Myocyte (in vitro differentiated cells): ENCODE measurements at places on chromosomes 4 and X.
A peak's percentile ranks its signal among the peaks of the same experiment; 100 is the strongest.

DNA sequence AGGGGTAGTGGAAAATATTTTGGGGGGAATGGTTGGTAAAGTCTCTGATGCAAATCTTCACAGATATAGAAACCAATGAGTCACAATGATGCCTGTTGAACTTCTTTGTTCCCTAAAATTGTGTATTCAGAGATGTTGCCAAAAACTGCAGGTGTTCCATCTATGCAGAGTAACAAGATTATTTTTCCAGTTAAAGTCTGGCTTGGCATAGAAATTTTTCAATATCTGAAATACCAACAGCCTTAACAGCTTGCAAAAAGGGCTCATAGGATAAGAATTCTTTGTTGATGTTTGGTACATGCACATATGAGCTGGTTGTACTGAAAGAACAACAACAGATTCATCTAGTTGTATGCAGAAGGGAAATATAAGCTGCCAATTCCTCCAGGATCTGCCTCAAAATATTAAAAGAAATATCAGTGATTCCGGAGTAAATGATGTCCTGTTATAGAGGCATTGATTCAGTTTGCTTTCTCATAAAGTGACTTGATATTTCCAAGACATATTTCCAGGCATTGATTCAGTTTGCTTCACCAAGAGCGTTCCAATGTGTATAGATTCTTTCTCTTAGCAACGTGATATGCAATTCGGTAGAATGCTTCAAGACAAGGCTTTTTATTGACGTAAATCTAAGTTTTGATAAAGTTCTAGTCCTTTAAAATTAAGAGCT, 564.4 kb downstream of the TMA16 start:
- no peak for DNase-seq

GRCh38 chrX:80667967-80668366, 141.7 kb downstream of the BRWD3 start:
- no peak for DNase-seq

DNA sequence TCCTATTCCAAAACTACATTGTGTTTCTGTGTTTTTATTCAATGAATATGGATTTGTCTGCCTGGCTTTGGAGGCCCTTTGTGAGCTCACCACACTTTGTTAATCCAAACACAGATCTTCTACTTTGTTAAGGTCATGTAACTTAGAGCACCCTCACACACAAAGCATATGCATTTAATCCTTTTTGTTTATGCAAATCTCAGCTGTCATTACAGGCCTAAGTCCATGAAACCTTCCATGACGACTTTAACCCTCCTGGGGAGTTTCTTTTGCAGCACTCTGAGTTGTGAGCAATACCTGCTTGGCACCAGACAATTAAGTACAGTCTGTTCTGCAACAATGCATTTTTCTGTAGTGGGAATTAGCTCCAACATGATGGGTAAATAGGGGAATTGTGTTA, 14.9 kb downstream of the CCSER1 start:
- no peak for DNase-seq

DNA sequence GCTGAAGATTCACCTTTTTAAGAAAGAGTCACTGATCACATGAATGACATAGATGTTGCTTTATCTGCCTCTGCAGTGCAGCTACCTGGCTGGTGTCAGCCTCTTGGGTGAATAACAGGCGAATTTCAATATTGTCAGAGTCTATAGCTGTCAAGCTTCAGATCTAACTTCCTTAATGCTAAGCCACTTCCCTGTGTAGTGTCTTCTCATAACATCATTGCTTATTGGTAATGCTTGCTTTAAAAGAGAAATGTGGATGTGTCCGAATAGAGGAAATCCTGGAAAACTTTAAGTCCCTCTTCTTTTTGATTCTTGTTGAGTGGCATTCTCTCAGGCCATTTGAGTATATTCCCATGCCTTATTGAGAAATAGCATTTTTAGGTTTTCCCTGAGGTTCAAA, 7.3 kb upstream of the IGFBP7 start:
- no peak for DNase-seq

- DNase-seq: no peak
Measured at GRCh38 chr4:153566631-153567150, 100.5 kb downstream of the TMEM131L start.

DNA sequence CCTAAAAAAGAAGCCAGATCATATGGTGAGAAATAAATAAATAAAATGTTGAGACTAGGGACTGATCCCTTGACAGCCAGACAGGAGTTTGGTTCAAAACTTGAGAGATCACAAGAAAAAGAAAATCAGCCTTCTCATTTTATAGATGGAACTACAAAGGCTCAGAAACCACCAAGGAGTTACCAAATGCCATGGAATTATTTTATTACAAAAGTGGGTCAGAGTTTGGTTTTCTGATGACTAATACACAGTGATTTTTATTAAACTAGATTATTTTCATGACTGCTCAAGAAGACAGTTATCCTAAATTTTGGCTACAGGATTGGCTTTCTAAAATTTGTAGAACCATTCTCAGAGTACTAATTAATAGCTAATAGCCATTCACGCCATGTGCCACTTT, 6.2 kb downstream of the CXCL1 start:
- DNase-seq: no peak

DNA sequence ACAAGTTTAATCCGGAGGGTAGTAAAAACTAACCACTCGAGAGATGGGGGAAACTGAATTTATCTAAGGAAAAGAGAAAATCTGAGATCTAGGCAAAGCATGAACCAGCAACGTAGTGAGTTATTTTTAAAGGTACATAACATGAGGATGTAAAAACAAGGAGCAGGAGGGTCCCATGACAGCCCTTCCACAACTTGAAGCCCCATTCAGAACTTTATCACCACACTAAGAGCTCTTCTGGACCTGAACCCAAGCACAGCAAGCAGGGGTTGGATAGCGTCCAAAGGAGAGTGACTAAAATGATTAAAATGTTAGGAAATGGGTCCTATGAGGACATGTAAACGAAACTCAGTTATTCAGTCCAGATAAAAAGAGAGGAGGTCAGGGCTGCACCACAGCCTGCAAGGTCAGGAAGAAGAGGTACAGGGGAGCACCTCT, 16.2 kb downstream of the SH3RF1 start:
- peak; percentile 47 for DNase-seq

- DNase-seq: peak; percentile 93
Measured at GRCh38 chr4:38177641-38178391, 217.6 kb downstream of the PTTG2 start.

GRCh38 chr4:169098054-169098497, 88.0 kb upstream of the CBR4 start:
- DNase-seq: no peak

DNA sequence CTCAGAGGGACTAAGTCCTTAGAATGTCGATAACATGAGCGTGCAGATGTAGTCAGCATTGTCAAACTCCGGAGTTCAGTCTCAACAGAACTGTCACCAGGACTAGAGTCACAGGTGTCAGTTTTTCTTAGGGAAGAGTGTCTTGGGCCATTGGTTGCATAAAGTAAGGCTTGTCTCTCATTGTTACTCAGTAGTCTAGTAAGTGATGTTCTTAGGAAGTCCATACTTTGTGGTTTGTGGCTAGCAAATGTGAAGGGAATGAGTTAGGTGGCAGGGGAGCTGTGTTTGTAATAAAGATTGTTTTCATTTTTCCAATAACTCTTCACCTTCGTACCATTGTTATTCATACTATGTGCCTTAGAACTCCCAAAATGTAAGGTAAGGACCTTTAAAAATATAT, 119.6 kb downstream of the AFF2 start:
- peak; percentile 16 for DNase-seq

GRCh38 chrX:2627272-2627867, 63.7 kb upstream of the CD99 start:
- peak; percentile 50 for DNase-seq
